Smooth muscle cell of bladder (primary cell): ENCODE measurements at places on chromosomes 3 and 15. TPM values are rescaled to one million over a fixed set of nuclear protein-coding genes. Genes with fewer than 3 reads are reported as not detected.

Gene NR2E3
- 0.14 and 0.18 TPM in 2 replicates for total RNA-seq

Gene RIOX2
- total RNA-seq, result 44.6 and 83.9 TPM in 2 replicates

Gene CCR3
- 0.09 TPM in 1 of 2 replicates, not detected in the other for total RNA-seq

Gene INAFM2
- 7.3 and 10.4 TPM in 2 replicates for total RNA-seq

Gene NUP210
- total RNA-seq, result under 0.01 TPM in 1 of 2 replicates, not detected in the other

Gene KCNMB3
- 0.71 and 1.1 TPM in 2 replicates for total RNA-seq

Gene FETUB
- not detected in 2 replicates for total RNA-seq

Gene AQP9
- not detected in 2 replicates for total RNA-seq

Gene MNS1
- total RNA-seq, result 0.65 and 1.1 TPM in 2 replicates

Gene MYL3
- not detected in 2 replicates for total RNA-seq

Gene WDR72
- not detected in 2 replicates for total RNA-seq

Gene CPN2
- not detected in 2 replicates for total RNA-seq

Gene SERPINI2
- total RNA-seq, result not detected in 2 replicates

Gene LCMT2
- total RNA-seq, result 5.3 and 7.9 TPM in 2 replicates

Gene ECE2
- total RNA-seq, result not detected in 2 replicates

Gene SPINK8
- not detected in 2 replicates for total RNA-seq

Gene FAM81A
- total RNA-seq, result under 0.01 and 0.18 TPM in 2 replicates

Gene GRK7
- total RNA-seq, result 0.09 TPM in 1 of 2 replicates, not detected in the other

Gene GRAMD2A
- 0.14 and 0.55 TPM in 2 replicates for total RNA-seq

Gene PML
- total RNA-seq, result 17.2 and 21.2 TPM in 2 replicates

Gene IQCF5
- not detected in 2 replicates for total RNA-seq

Gene GUCA1C
- total RNA-seq, result not detected in 2 replicates

Gene TMEM212
- not detected in 2 replicates for total RNA-seq

Gene ZNF660
- 2.1 and 2.6 TPM in 2 replicates for total RNA-seq

Gene SLC28A2
- total RNA-seq, result under 0.01 TPM in 1 of 2 replicates, not detected in the other

Gene CCR1
- total RNA-seq, result 0.57 and 1.3 TPM in 2 replicates

Gene EFL1
- total RNA-seq, result 15.9 and 17.7 TPM in 2 replicates

Gene FBLN2
- 161 and 442 TPM in 2 replicates for total RNA-seq

Gene LRTM1
- total RNA-seq, result not detected in 2 replicates
